Cardiac muscle cell (in vitro differentiated cells and primary cell): ENCODE measurements at places on chromosomes 5 and 9. TPM values are rescaled to one million over a fixed set of nuclear protein-coding genes. Genes with fewer than 3 reads are reported as not detected.

Gene BSPRY
- 0.32 and 1.2 TPM in 2 replicates for total RNA-seq

Gene NFIB
- 10.4 and 13.9 TPM in 2 replicates for total RNA-seq

Gene ACOT12
- total RNA-seq, result not detected in 2 replicates

Gene CCNJL
- 14.2 and 16.1 TPM in 2 replicates for total RNA-seq

Gene MELK
- total RNA-seq, result 6.9 and 17.4 TPM in 2 replicates

Gene GABRA6
- total RNA-seq, result not detected in 2 replicates
